ENCODE measurements at places on chromosomes 2 and 18.

DNA sequence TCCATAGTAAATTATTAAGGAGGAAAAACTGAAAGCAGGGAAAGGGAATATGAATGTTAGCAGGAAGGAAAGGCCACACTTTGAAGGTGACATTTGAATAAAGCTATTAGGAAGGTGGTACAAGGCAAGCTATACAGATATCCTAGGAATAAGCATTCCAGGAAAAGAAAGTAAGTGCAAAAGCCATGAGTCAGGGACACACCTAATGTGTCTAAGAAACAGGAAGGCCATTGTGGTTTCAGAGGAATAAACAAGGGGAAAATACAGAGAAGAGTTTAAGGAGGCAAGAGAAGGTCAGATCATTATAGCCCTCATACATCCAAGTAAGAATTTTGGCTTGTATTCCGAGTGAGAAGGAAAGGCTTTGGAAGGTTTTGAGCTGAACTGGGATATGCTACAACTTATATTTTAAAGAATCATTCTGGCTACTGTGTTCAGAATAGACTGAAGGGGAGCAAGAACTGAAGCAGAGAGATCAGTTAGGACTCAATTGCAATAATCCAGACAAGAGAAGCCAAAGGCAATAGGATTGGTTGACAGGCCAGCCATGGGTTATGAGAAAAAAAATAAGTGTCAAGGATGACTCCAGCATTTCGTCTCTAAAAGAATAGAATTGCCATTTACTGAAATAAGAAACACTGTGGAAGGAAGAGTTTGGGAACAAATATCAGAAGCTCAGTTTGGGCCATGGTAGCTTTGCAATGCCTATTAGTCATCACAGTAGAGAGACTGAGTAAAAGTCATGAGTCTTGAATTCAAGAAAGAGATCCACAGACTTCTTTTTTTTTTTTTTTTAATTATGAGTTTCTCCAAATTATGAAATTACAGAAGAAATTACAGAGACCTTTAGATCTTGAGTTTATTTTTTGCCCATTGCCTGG lies 11.3 kb downstream of the RAD51AP2 start:
- no peak for DNase-seq

DNA sequence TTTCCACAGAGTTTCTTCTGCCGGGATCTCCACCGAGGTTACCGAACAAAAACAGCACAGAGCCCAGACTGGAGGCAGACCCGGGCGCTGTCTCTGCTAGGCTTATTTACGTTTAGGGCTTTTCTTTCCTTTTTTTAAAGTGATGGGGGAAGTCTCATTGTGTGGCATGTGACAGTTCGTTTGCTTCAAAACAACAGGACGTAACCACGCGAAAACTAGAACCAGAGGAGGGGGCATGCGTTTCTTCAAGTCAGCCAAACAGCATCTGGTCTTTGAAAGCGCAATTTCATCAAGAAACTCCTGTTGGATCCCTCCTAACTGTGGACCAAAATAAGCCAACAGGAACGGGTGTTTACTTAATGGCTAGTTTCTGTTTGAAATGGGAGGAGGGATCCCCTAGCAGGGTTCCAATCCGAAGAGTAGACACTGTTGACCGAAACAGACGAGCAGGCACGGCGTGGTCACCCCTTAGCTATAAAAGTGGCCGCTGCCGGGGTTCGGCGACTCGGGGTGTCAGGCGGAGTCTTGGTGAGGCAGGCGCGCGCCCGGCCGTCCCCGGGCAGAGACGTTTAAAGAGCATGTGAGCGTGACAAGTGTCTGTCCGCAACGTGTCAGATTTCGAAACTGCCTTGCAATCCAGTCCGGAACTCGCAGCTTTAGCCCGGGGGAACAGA lies 997 bp upstream of the TGIF1 start:
- DNase-seq, result peak; percentile 97

DNA sequence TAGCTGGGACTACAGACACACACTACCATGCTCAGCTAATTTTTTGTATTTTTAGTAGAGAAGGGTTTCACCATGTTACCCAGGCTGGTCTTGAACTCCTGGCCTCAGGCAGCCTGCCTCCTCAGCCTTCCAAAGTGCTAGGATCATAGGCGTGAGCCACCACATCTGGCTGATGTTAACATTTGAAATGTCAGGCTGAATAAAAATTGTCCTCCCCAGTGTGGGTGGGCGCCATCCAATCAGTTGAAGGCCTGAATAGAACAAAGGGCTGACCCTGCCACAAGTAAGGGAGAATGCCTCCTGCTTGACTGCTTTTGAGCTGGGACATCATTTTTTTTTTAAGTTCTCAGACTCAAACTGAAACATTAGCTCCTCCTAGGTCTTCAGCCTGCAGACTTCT lies 21.0 kb upstream of the RHOB start:
- no peak for DNase-seq

GRCh38 chr18:26470011-26470637 lies 78.2 kb downstream of the KCTD1 start:
- no peak for DNase-seq

- peak; percentile 61 for DNase-seq
Measured at GRCh38 chr18:77899972-77900754, 650.5 kb downstream of the GALR1 start.

DNA sequence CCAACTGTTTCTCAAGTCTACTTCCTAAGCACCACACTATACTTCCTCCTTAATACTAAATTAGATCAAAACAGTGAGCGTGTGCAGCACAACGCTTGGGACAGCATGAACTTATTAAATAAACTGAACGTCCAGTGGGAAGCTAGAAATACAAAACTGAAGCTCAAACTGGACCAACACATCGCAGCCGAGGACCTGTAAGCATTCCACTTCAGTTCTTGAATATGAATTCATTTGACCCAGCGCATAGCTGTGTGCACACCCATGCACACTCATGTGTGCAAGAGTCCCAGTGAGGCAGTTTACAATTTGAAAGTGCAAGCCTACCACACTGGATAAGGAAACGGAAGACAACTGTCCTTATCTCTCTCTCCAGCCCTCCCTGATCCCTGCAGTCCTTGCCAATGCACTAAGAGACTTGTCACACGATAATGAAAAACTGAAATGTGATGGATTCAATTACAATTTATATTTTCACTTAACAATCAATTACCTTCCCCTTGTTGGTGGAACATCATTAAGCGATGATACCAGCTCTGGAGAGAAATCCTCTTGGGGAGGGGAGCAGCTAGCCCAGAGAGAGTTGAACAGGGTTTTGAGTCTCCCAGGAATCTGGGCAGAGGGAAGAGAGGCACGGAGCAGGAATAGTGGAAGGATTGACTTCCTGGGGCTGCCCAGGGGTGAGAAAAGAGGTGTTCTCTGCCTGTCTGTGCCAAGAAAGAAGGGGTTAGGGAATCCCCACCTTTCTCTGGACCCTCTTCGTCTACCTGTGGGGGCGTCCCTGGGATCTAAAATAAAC lies 186.5 kb upstream of the KLHL29 start:
- DNase-seq, result no peak

GRCh38 chr2:28471214-28471613 lies 24.6 kb upstream of the PLB1 start:
- no peak for DNase-seq

DNA sequence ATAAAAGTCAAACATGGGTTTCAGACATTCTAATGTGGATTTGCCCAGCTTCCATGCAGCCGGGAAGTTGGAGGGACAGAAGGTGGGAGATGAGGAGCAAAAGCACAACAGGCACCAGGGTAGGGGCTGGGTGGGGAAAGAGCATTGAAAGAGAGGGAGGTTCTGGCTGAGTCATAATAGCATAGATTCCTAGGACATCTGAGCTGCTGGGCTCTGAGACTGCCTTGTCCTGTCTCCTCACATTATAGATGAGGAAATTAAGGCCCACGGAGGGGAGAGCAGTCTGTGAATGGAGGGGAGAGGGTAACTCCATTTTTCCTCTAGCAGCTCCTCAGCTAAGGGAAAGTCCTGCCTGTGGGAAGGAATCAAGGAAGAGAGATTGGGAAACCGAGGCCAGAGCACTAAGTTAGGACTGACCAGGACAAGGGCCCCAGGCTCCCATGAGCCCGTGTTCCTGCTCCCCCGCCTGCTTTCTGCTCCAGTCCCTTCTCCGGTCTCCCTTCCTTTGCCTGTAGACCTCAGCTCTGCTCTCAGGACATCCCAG lies 26.2 kb downstream of the SH2D6 start:
- DNase-seq, result no peak

DNA sequence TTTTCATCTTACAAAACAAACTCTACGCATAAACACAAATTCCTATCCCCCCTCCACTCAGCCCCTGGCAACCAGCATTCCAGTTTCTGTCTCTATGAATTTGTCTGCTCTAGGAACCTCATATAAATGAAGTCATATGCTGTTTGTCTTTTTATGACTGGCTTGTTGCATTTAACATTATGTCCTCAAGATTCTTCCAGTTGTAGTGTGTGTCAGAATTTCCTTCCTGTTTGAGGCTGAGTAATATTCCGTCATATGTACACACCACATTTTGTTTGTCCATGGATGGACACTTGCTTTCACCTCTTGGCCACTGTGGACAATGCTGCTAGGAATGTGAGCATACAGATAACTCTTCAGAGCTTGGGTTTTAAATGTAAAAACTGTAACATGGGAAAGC lies 272.1 kb downstream of the GBX2 start:
- no peak for DNase-seq

DNA sequence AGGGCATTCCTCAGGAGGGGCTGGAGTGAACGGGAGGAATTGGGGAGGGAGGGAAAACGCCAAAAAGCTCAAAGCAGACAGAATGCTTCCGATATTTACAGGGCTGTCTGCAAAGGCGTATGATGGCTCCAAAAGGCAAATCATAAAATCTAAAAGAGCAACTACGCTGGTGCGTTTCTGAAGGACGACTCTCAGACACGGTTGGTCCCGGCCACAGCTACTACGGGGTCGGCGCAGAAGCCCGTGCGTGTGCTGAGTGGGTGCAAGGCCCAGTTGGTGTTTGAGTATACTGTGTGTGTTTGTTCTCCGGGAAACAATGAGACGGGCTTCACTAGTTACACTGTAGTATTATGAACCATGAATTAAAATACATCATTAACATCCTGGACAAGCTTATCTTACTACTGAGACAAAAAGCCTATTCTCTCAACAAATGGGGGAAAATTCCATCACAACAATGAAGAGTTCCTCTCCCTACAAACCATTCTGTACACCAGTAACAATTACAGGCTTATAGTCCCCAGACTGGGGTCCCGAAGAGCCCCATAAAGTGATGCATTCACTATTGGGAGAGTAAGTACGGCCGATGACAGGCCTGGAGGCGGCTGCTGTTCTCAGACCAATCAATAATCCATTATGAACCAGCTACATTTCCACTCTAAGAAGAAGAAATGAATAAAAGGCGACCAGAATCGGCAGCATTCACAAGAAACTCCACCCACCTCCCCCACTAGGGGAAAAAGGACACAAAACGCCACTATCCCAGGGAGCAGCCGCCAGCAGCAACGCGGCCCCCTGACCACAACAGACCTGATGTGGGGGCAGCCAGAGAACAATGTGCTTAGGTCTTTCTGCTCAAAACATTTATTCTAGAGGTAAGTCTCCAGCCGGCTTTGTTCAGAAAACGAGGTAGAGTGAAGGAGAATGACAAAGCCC lies 43.4 kb downstream of the ZNF516 start:
- no peak for DNase-seq

- DNase-seq, result no peak
Measured at GRCh38 chr2:23529659-23530058, 144.7 kb downstream of the KLHL29 start.

DNA sequence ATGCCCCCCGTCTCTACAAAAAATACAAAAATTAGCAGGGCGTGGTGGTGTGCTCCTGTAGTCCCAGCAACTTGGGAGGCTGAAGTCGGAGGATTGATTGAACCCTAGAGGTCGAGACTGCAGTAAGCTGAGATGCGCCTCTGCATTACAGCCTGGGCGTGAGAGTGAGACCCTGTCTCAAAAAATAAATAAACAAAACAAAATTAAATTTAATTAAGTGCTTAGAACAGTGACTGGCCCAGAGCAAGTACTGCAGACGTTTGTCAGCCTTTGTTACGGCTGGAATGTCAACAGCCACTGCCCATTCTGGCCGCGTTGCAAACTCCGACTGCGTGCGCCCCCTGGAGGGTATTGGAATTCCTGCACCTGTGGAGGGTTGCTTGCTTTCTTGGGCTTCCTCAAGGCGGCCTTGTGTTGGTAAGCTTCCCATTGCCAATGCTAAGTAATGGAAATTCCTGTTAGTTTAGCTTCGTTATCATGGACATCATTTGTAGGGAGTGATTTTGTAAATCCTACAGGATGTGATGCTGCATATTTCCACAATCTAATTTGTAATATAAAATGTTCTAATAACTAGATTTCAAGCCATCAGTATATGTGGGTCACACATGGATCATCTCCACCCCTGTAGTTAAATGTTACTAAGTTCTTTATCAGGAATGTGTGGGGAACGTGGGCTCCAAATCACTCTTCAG lies 15.9 kb upstream of the ATP6V1B1 start:
- DNase-seq, result peak; percentile 94

DNA sequence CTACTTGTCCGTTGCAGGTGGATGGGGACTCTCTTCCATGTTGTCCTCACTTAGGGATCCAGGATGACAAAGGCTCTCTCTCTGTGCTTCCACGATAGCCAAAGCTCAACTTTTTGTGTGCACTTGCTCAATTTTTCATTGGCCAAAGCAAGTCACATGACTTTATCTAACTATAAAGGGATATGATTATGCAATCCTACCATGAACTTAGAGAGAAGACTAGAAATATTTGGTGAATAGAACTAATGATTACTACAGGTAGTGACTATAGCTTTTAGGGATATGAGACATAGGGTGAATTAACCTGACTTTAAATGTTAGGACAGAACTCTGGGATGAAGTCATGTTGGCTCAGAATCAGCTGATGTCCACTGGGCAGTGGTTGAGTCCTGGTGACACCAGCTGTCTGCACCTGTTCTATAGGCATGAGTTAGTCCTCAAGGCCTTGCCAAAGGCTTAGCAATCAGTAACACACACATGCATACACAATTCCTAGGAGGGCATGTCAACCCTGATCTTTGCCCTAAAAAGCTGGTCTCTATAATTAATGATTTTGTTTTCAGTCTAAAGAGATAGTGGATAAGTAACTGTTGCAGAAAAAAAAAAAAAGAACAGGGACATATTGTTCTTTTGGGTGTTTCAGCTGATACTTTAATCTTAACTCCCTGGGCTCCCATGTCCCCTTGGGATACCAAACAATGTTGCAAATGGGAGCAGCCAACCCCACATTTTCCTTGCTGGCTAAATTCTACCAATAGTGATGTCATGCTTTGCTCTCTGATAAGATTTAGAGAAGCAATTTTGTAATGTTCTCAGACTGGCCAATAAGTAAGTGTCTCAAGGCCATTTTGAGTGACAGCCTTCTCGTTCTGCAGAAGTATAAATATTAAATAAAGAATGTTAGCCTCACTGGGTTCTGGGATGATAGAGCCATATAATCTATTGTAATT lies 12.5 kb upstream of the HK2 start:
- peak; percentile 47 for DNase-seq

GRCh38 chr2:71347517-71347916 lies 15.9 kb downstream of the ZNF638 start:
- no peak for DNase-seq

DNA sequence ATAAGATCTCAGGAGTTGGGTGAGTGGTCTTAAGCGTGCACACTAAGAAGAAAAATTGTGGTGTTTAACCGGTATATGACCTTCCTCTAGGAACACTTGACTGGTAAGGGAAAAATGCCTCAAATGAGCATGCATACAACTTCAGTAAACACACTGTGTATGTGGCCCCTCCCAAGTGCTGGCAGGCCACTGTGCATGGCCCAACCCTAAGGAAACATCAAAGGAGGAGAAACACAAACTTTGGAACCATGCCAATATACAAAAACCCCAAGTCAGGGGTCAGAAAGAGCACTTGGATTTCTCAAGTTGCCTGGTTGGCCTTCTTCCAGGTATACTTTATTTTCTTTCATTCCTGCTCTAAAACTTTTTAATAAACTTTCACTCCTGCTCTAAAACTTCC lies 308.9 kb upstream of the LRRTM4 start:
- no peak for DNase-seq

All from suppressor macrophage (primary cell).